ENCODE measurements at places on chromosomes 2 and 18. TPM values are rescaled to one million over a fixed set of nuclear protein-coding genes. Genes with fewer than 3 reads are reported as not detected.

- no peak for DNase-seq
Measured at GRCh38 chr2:85329181-85329651, 1.4 kb upstream of the TGOLN2 start.

Gene VIL1
- 0.11 TPM for total RNA-seq

Gene SULT1C2
- 5.0 TPM for total RNA-seq

GRCh38 chr2:95392730-95393455 is 9.6 kb upstream of the FAHD2A start:
- peak; percentile 45 for DNase-seq

DNA sequence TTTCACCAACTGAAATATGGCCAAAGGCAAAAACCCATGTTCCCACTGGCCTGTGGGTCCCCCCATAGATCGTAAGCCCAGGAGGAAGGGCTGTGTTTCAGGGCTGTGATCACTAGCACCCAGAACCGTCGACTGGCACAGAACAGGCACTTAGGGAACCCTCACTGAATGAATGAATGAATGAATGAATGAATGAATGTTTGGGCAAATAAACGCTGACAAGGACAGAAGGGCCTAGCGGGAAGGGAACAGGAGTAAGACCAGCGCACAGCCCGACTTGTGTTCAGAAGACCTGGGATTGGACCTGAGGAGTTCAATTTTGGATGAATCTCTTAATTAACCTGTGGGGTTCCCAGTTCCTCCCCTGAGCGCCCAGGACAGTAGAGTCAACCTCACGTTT is 76.2 kb downstream of the TPO start:
- no peak for DNase-seq

- no peak for DNase-seq
Measured at GRCh38 chr2:36769106-36769505, 72.6 kb downstream of the VIT start.

DNA sequence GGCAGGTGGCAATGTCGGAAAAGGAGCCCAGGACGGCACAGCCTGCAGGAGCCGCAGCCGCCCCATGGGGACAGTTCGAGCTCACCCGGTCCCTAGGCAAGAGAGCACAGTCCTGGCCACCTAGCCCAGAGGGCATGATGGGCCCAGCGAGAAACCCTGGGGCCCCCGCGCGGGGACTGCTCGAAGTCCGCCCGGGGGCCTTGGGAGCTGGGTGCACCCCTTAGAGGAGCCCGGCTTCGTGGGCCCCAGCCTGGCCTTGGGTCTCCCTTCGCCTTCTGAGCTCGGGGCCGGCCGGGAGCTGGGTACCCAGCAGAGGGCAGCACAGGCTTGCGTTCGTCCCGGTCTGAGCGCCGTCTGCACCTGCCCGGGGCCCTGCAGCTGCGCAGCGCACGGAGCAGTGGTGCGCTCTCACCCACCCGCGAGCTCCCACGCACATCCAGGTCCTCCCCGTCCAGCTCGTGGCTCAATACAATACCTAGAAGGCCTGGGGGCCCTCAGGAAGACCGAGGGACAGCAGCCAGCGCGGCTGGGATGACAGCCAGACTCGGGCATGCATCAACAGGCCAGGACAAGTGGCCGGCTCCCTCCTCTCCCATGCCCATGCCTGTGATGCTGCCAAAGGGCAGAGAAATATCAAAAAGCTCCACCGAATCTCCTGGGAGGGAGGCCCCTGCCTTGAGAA is 96.2 kb upstream of the ZNF532 start:
- peak; percentile 59 for DNase-seq

GRCh38 chr2:126664234-126664633 is 8.3 kb downstream of the GYPC start:
- DNase-seq: no peak

Gene BMP10
- total RNA-seq: not detected

Gene C1QL2
- total RNA-seq: not detected

GRCh38 chr2:241062389-241063092 is 39.5 kb downstream of the MTERF4 start:
- no peak for DNase-seq

GRCh38 chr18:77544792-77545191 is 295.1 kb downstream of the GALR1 start:
- no peak for DNase-seq

GRCh38 chr2:176653479-176654443 is 384.5 kb downstream of the MTX2 start:
- peak; percentile 88 for DNase-seq

Gene DSC1
- total RNA-seq: not detected

GRCh38 chr2:3467654-3468053 is 51.7 kb downstream of the ADI1 start:
- no peak for DNase-seq

GRCh38 chr2:177429688-177430325 is 37.2 kb downstream of the AGPS start:
- DNase-seq: no peak

Gene SERPINB4
- not detected for total RNA-seq

GRCh38 chr2:229378386-229378785 is 107.3 kb upstream of the PID1 start:
- no peak for DNase-seq

DNA sequence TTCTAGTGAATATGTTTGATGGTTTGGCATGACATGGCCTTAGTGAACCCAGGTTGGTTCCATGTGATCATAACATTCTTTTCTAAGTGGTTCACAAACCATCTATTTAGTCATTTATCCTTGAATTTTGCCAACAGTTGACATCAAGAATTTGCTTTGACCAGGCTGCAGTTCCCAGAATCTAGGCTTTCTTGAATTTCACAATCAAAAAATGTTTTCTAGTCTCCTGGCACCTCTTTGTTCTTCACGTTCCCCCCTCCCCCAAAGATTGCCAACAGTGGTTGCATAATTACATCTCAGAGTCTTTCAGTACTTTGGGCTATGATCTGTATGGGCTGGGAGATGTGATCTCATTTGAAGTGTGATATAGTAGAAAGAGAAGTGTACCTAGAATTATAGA is 124.0 kb downstream of the GATA6 start:
- DNase-seq: no peak

Gene SFT2D3
- 9.7 TPM for total RNA-seq

- DNase-seq: peak; percentile 9
Measured at GRCh38 chr2:234816491-234816890, 135.3 kb upstream of the SH3BP4 start.

- peak; percentile 89 for DNase-seq
Measured at GRCh38 chr2:79980816-79981215, 323.7 kb downstream of the LRRTM1 start.

DNA sequence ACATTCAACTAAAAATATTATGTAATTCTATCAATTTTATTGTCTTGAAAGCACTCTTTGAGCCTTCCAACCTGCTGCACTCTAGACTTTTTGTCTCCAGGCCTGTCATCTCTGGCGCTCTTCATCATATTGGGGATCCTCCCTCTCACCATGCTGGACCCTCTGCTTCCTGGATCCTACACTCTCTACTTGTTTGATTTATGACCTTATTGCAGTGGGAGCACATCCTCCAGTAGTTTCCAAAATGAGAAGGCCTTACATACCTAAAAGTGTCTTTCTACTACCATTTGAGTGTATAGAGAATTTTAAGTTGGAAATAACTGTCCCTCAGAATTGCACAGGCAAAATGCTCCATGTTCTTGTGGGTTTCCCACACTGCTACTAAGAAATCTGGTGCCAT is 25.2 kb downstream of the PNO1 start:
- DNase-seq: no peak

DNA sequence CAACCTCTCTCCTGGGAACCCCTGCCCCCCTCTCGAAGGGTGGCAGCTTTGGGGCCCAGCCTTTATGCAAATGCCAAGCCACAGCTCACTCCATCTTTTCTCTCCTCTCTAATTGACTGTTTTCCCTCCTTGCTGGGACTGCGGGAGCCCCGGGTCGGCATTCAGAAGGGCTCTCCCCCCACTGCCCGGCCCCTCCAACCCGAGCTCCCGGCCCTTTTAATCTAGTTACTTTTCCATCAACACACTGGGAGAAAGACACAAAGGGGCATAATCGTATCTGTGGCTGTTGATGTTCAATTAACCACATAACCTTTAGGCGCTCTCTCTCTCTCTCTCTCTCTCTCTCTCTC is 95.4 kb downstream of the INHBB start:
- DNase-seq: no peak

DNA sequence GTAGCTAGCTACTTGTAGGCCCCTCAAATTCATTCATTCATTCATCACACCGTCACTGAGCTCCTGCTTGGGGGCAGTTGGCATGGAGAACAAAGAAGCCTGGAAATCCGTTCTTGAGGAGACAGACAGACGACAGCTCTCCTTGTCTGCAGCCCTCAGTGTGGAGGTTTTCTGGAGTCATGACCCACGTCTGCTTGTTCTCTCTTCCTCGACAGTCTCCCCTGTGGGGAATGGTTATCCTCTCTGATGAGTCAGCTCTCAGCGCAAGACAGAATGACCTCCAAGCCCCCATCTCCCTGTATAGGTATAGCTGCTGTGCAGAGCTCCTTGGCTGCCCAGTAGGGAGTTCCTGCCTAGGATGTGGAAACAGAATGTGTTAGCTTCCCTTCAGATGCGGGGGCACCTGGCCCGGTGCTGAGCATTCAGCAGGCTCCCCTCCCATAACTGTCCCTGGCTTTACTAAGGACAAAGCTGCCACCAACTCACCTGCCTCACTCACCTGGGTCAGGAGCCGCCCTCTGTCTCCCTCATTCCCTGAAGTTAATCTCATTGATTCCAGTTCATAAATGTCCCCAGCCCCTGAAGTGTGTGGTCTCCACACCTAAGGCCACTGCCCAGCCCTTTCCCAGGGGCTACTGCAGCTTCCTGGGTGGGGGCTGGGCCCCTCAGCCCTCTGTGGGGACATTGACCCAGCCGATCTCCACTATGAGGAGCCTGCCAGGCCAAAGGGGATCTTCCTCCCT is 124.7 kb downstream of the ACKR3 start:
- no peak for DNase-seq

GRCh38 chr2:78928502-78928901 is 97.0 kb upstream of the REG3G start:
- DNase-seq: no peak

Gene ADD2
- total RNA-seq: 5.2 TPM

Gene GDF7
- total RNA-seq: 0.75 TPM

DNA sequence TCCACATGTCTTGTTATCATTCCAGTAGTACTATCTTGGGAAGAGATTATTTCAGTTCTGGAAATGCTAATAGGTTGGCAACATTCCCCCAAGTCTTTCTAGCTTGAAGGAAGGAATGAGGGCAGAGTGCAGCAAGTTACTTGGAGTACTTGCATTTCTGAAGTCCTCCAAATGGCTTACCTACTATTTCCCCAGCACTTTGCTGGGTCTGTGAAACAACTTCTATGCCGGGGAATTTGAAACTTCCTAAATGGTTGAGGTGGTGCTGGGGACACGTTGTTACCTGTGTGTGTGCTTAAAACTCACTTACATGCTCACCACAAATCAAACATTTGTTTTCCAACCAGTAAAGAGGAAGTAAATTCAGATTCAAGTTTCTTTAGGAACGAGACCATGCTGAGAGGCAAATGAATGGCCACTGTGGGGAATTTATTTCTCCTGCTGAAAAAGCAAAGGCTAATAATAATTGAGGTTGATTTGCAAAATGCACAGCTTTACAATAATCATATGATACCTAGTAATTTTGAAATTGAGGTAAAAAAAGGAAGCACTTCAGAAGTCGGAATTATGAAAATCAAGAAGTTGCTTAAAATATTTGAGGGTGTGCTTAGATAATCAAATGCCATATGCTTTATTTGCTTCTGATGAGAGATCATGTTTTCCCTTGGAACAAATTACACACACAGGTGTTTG is 1167.7 kb upstream of the ZEB2 start:
- no peak for DNase-seq

Gene SULT1C4
- total RNA-seq: not detected

DNA sequence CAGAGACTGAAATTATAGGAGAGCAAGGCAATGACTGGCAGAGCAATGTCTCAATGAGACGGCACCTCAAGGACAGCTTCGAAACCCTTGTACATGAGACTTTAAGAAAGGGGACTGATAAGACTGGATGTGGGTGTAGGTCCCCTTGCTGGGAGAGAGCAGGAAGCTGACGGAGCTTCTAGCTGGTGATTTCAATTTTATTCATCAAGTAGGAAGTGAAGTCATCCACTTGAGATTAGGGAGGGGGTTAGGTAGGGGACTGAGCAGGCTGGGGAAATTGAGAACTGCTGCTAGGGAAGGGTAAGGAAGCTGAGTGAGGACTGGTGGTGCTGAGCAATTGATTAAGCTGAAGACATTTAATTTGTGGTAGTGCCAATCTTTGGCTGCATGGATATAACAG is 99.5 kb upstream of the ITGB6 start:
- DNase-seq: no peak

DNA sequence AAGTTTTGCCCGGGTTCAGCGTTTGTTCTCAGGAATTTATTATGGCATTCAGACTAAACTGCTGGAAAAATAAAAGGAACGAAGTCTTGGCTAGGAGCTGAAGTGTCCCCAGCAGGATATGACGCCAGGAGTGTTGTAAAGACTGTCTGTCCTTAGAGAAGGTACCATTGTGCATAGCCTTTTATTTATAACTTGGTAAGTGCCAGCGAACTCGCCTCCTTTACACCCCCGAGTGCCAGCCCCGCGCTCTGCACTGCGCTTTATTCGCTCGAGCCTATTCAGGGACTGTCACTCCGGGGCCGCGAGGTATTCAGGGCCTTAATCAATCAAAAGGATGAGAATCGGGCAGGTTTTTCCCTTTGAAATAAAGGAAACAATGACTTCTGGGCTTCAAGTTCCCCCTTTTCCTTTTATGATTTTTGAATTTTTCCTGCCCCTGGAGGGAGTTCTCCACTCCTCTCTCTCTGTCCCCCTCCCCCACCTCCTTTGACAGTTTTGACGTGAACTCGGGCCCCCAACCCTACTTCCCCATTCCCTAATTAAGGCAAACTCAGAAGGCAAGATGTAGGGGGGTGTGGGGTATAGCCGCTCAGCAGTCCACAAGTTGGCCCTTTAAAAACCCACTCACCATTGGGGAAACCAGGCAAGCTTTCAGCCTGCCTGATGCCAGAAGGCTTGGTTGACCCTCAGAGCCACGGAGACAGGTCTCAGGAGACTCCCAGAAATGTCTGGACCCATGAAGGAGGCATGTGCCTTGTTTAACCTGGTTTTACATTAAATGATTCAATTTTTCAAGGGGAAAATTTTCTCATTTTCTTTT is 1.3 kb upstream of the PAX3 start:
- DNase-seq: no peak

Gene PAIP2B
- total RNA-seq: 1.5 TPM

DNA sequence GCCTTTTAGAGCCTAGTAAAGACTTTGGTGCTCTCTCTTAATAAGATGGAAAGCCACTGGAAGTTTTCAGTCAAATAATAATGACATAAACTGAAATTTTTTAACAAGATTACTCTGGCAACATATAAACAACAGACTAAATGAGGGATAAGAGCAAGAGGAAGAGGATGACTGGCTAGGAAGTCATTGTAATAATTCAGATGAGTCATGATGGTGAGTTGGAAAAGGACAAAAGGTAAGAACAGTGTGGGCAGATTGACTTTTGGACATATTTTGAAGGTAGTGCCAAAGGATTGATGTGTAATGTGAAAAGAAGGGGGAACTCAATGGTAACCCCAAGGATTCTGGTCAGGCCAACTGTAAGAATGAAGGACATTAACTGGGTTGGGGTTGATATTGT is 310.3 kb downstream of the NOL4 start:
- DNase-seq: no peak

Data from SK-MEL-5 (cell line).